ENCODE measurements at places on chromosomes 2 and 18.

DNA sequence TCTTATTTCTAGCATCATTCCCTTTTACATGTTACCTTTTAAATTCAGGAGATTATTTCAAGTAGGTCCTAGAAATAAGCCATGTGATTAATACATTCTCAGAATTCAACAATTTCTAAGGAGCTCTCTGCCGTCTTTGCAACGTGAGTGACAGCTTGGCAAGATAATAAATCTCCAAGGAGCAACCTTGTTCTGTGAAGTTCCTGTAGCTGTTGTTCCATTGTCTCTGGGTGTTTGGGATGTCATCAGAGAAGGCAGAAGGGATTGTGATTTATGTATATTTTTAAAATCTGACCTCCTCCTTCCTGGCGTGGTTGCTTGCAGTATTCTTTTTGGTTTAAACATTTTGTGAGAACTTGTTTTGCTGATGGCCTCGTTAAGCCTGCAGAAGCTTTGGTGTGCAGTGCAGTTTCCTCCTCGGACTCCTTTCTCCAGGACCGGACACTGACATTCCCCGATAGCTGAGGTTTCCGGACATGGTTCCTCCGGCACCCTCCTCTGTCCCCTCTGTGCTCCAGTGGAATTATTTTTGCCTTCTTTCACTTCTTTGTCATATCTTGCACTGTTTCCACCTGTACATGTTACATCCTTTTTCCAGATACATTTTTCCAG, 33.7 kb downstream of the RAMP1 start:
- no peak for DNase-seq

- no peak for DNase-seq
Observed at GRCh38 chr2:218873359-218874194, 7.1 kb upstream of the WNT10A start.

DNA sequence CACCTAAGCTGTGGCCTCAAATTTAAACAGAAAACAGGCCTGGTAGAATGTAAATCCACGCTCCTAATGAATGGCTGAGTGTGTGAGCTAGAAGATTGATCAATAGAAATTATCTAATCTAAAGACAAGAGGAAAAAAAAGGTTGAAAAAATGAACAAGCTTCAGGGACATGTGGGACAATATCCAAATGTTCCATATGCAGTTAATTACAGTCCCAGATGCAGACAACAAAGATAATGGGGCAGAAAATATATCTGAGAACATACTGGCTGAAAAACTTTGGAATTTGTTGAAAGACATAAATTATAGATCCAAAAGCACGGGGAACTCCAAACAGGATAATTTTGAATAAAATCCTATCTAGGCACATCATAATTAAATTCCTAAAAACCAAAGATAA, 186.7 kb upstream of the SIX2 start:
- no peak for DNase-seq

DNA sequence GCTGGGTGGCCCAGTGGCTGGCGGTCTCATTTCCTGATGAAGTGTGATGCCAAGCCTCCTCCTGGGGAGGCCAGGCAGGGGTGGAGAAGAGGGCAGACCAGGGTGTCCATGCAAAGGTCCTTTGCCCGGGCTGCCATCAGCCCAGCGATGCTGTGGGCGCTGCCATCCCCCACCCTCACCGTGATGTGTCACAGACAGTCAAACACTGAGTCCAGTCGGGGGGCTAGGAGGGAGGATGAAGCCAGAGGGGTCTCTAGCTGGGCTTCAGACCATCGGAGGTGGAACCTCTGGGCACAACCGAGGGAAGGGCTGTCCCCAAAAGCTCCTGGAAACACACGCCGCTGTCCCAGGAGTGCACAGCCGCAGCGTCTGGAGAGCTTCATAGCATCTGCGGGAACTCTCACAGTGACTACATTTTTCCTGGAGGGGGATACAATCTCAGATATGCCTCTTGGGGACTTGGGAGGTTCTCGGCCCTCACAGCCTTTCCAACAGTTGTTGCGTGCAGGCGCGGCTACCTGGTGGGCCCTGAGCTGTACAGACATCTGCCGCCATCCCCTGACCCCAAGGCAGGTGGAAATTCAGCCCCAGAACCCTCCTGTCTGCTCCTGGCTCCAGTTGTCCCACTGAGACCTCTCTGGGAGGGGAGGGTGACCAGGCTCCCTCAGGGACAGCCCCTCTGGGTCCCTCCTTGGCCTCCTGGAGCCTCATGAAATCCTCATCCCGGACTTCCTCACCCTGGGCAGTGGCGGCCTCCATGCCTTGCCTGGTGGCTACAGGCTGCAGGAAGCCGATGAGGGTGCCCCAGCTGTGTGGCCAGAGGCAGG, 26.5 kb upstream of the OTOS start:
- no peak for DNase-seq

- DNase-seq, result no peak
Observed at GRCh38 chr18:10036479-10036878, 122.7 kb downstream of the VAPA start.

GRCh38 chr2:30777661-30778505, 29.4 kb downstream of the CAPN13 start:
- DNase-seq, result no peak

GRCh38 chr2:25831746-25832449, 46.4 kb downstream of the ASXL2 start:
- DNase-seq, result no peak

- peak; percentile 34 for DNase-seq
Observed at GRCh38 chr2:197873293-197873701, 68.9 kb downstream of the PLCL1 start.

GRCh38 chr18:8824846-8825245, 119.5 kb downstream of the MTCL1 start:
- no peak for DNase-seq

DNA sequence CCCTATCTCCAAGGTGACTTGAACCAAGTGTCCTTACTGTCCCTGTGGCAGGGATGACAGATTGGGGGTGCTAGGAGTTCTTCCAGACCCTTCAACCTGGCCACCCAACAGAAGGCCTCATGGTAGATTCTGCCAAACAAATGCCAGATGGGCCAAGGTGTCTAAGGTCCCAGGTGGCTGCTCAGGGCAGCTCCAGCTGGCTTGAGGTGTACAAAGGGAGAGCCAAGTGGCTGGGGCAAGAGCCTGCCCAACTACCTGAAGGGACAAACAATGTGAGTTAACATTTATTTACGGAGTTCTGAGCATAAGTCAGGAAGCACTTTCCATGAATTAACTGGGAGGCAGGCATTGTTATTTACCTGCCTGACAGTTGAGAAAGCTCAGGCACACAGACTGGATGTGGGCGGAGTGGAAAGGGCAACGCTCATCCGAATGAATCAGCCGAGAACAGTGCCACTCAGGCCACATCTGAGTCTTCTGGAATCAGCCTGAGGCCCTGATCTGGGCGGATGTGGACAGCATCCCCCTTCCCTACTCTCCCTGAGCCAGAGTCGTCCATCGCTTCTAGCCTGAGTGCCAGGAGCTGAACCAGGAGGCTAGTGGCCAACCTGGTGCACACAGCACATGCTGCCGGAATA, 4.4 kb upstream of the KCNIP3 start:
- no peak for DNase-seq

DNA sequence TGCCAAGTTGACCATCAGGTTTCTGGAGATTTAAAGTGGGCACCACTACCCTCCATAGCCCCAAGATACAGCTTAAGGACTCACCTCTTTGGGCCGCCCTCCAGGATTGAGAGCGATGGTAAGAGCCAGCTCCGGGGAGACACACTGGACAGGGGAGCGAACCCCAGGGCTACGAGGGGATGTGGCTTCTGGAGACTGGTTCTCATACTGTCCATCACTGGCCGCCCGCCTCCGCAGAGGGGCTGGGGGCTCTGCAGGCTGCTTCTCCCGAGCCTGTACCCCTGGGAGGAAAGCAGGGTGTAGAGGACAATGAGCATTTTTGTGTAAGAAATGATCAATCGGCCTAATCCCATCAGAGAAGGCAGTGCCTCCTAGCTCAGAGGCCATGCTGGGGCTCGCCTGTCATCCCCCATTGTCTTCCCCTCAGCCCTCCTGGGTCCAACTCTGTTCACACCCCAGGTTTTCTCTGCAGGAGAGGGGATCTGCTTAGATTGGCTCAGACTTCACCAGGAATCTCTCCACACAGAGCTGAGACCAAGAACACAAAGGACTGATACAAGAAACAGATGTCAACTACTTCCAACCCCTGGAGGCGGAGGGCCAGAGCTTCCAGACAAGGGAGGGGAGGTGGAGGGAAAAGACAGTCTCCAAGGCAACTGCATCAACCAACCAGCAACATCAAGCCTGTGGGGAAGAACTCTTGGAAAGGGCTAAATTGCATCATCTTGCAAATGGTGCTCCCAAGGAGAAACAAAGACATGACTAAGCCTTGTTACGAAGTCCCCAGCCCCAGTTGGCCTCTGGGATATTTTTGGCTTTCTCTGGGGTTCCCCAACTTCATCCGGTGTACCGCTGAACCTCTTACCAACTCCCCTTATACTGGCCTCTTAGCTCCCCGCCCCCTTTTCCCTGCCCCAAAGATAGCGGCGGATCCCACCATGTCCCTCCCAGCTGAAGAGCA, 166.6 kb downstream of the TNS1 start:
- no peak for DNase-seq

DNA sequence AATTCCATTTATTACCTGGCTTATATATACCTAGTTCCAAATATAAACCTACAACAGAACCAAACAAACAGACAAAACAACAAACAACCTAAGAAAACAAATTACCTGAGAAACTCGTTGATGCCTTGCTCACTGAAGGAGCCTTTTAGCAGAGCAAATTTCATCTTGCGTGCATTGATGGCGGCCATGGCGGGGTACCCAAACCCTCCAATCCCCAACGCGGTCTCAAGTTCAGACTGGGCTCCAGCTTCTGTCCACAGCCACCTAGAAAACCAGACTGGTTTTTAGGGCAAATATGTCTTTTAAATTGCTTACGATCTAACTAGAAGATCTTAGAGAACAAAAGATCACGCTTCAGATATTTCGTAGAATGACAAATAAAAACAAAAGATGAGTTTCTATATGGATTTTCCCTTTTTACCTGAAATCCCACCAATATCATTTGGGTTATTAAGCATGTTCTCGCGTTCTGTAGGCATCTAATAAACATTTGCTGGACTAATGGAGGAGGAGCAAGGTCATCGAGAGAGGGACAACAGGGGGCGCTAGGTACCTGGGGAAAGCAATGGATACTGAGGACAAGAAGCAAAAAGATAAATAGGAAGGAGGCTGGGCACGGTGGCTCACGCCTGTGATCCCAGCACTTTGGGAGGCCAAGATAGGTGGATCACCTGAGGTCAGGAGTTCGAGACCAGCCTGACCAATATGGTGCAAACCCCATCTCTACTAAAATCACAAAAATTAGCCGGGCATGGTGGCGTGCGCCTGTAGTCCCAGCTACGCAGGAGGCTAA, 25.2 kb downstream of the PDIA6 start:
- DNase-seq, result no peak

DNA sequence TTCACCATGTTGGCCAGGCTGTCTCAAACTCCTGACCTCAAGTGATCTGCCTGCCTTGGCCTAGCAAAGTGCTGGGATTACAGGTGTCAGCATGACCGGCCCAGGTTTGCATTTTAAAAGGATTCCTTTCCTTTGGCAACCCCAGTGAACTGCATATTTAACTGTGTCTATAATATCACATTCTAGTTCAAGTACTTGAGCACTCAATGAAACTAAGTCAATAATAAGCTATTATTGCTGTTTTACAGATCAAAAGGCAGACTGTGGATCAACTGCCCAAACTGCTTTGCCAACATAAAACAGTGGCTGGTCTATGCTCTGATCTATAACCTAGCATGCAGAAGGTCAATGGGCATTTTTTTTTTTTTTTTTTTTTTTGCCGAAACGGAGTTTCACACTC, 144.5 kb downstream of the USP34 start:
- DNase-seq, result no peak

DNA sequence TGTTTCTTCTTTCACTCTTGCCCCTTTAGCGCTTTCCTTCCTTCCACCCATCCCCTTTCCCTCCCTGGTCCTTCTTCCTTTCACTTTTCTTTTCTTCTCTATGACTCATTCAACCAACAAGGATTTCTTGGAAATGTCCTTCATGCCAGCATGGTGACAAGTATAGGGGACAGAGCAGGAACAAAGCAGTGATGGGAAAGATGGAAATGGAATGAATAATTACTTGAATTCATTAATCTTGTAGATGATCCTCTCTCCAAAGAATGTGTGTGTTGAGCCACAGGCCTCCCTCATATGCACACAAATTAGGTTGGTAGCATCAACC, 1.5 kb downstream of the VAMP5 start:
- DNase-seq, result no peak

- no peak for DNase-seq
Observed at GRCh38 chr2:17918789-17919188, 40.3 kb downstream of the KCNS3 start.

DNA sequence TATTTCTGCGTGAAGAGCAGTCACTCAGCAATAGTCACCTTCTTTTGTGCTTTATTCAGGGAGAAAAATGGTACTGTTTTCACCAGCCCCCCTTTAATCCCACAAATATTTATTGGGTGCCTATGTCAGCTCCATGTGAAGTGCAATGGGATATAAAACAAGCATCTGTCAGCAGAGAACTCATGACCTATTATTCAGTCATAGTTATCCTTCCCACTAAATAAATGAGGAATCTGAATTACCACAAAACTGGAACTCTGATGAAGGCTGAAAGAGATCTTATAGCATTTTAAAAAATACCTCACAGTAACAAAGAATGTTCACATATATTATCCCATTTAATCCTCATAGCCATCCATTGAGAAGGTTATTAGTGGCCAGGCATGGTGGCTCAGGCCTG, 45.8 kb downstream of the DHX57 start:
- no peak for DNase-seq

GRCh38 chr2:233935426-233935825, 18.3 kb downstream of the TRPM8 start:
- DNase-seq, result no peak

DNA sequence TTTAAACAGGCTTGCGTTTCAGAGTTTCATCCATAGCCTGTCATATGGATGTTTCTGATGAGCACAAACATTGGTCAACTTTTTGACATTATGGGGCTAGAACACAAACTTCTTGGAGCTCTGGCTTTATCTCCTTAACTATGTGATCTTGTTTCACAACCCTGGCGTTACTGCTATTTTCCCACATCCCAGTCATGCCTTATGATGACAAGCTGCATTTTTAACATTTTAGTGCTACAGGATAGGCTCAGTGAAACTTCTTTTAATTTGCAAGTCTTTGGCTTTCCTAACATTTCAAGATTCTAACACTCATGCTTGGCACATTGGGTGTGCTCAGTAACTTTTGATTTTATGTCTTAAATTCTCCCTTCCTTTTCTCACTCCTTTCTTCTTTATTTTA, 21.0 kb upstream of the PDE1A start:
- no peak for DNase-seq

DNA sequence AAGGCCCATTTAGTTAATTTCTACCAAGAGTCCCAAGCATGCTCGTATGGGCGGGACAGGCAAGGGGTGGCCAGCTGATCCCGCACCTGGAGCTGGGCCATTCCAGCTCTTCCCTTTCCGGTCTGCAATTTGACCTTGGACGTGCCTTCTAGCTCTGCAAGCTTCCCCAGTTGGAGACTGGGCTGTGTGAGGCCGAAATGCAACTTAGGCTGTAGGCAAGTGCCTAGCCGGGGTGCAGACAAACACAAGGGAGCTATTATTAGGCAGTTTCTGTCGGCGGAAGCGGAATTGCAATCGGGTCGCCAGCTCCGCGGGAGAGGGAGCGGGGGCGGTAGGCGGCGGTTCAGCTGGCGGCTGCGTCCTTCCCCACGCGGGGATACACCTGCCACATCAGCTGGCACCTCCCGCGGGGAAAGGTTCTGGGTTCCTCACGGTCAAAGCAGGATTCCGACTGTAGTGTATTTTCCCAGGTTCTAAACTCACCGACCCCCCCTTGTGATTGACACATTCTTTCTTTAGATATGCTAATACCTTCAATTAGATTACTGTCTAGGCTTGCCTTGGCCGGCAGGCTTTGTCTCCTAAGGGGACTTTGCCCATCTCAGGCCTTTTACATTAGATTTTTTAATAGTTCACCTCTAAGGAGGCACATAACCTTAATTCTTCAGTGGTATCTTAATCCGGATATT, 17.1 kb upstream of the ZNF532 start:
- no peak for DNase-seq

All from NCI-H446 (cell line).